ENCODE measurements at places on chromosomes 5 and 9. TPM values are rescaled to one million over a fixed set of nuclear protein-coding genes. Genes with fewer than 3 reads are reported as not detected.

The PCDHGA10 gene
- total RNA-seq, result 4.6 TPM

The LRRC26 gene
- not detected for total RNA-seq

The IL13 gene
- total RNA-seq, result not detected

The IRGM gene
- total RNA-seq, result not detected

The ANKRD31 gene
- not detected for total RNA-seq

The PPP2R2B gene
- not detected for total RNA-seq

The SNCAIP gene
- 26.2 TPM for total RNA-seq

The FGF18 gene
- total RNA-seq, result not detected

The HRCT1 gene
- 0.18 TPM for total RNA-seq

The RLN2 gene
- 0.18 TPM for total RNA-seq

The PTGDS gene
- total RNA-seq, result 16.1 TPM

The BAAT gene
- total RNA-seq, result not detected

The IPO11 gene
- total RNA-seq, result 16.1 TPM

The RAI14 gene
- total RNA-seq, result 123 TPM

The SLC6A7 gene
- total RNA-seq, result not detected

The CWC27 gene
- 13.5 TPM for total RNA-seq

The F2RL2 gene
- 1.8 TPM for total RNA-seq

The PCDHGA3 gene
- total RNA-seq, result not detected

The TMOD1 gene
- total RNA-seq, result 1.7 TPM

The PTPRD gene
- total RNA-seq, result 3.5 TPM

The PCDHB7 gene
- under 0.01 TPM for total RNA-seq

The IFNA14 gene
- total RNA-seq, result not detected

The CA9 gene
- total RNA-seq, result 1.1 TPM

The PCDHB9 gene
- 0.18 TPM for total RNA-seq

The MLANA gene
- not detected for total RNA-seq

The SPATA31D1 gene
- not detected for total RNA-seq

The FTMT gene
- not detected for total RNA-seq

The ECSCR gene
- total RNA-seq, result not detected

The MEF2C gene
- 2.6 TPM for total RNA-seq

The PCDHB3 gene
- 0.89 TPM for total RNA-seq

The SMIM33 gene
- not detected for total RNA-seq

The EGFLAM gene
- 4.3 TPM for total RNA-seq

The C8G gene
- not detected for total RNA-seq

The LCN9 gene
- not detected for total RNA-seq

The PHYHD1 gene
- total RNA-seq, result 5.5 TPM
